Stimulated activated CD4-positive, alpha-beta T cell treated with anti-CD3 and anti-CD28 coated beads, Interleukin-15, amount 100 ng/mL, for 1 hour (primary cell): ENCODE measurements at places on chromosomes 3 and 15.

DNA sequence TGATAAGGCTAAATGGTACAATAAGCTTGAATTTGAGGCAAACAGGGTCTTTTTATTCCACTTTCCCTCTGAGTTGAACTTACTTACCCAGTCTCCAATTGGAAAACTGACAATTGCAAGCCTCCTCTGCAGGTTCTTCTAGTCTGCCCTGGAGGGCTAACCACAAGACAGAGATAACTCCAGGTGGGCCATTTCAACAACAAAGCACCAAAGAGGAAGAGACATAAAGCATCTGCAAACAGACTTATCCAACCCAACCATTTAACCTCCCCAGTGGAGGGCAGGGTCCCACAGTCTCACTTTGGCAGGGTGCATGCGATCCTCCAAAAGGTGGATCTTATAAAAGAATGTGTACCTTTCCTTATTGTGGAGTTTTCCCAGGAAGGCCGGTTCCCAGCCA lies 525.8 kb downstream of the DIPK2A start:
- no peak for DNase-seq

- no peak for DNase-seq
Observed at GRCh38 chr3:4985330-4986174, 6.3 kb downstream of the BHLHE40 start.

GRCh38 chr15:92885224-92886041 lies 14.7 kb upstream of the CHD2 start:
- no peak for DNase-seq

DNA sequence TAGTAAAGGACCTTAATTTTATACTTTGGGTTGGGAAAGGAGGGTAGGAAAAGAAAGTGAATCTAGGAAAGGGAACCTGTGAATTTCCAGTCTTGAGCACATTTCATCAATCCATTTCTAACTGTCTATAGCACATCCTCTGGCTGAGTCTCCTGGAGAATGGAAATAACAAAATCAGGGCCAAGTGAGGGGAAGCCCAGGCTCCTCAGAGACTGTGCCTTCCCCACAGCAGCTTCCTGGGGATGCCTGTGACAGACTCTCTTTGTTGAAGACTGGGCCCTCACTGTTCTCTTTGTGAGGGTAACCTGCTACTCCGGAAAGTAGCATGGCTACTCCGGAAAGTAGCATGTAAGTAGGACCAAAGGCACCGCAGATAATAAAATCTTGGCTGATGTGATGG lies 22.6 kb upstream of the CSPG5 start:
- DNase-seq, result no peak

DNA sequence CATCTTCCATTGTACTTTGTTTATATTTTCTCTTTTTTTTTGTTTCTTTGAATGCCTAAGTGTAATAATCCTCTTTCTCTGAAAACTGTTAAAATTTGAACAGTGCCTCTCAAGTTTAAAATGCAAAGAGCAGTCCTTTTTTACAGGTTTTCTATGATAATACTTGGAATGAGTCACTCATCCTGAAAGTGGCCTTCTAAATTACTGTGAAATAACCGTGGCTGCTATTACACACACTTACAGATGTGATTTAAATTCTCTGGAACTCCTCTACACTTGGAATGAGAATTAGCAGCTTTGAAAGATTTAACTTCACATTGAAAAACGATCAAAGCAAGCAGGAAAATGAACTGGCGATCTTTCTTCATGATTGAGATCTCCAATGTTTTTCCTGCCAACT lies 105.9 kb downstream of the ROBO1 start:
- DNase-seq, result no peak

DNA sequence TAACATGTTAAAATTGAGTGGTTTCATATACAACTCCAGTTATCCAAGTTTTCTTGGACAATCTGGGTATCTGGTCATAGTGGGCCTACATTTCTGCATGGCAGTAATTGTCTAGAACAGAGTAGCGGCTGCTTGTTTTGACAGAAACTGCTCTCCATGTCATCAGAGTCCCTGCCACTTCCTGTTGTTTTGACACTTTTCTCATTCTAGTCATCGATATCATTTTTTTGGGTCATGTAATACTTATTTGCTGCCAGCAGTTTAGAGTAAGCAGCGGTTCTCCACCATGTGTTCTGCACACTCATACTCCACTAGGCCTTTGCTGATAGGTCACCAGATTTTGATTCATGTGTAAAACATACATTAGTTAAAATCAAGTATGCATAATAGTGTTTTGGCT lies 81.5 kb downstream of the SLC25A26 start:
- DNase-seq, result no peak

- DNase-seq, result no peak
Observed at GRCh38 chr3:149273096-149273751, 51.6 kb upstream of the CP start.

GRCh38 chr15:101528108-101528916 lies 38.8 kb upstream of the PCSK6 start:
- DNase-seq, result no peak

DNA sequence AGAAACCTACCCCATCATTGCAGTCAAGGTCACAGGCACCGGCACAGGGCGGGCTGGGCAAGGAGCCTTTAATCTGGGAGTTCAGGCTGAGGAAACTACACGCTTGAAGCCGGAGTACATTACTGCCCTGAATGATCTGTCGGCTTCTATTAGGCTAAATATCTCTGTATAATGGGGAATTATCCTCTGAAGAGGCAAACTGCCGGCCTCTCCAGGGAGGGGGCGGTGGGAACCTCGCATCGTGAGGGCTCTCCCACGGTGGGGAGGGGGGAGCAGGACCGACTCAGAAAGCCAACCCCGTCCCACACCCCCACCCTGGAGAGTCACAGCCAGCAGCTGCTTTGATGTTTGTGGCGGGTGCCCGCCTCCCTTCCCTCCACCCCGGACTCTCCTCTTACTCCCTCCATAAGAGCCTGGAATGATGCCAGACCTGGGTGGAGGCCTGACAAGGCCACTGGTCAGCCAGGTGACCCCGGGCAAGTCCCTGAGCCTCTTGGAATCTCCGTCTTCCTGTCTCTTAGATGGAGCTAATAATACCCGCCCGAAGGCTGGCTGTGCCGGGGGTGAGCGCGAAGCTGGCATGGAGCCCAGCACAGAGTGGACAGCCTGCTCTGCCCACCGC lies 63.4 kb upstream of the LINGO1 start:
- no peak for DNase-seq

- no peak for DNase-seq
Observed at GRCh38 chr3:115855911-115856310, 232.6 kb downstream of the GAP43 start.

DNA sequence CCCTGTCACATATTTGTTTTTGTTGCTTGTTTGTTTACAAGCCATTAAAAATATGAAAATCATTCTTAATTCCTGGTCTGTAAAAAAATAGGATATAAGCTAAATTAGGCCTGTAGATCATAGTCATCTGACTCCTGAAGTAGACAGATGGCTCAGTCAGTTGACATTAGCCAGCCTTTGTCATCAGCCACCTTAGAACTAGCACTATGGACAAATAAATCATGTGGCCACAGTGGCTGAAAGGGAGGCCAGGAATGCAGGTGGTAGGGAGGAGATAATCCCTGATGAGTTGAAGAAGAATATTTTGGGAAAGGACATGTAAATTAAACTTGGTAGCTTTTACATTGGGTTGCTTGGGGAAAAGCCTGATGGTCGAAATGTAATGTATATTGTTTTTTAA lies 1544.9 kb downstream of the SI start:
- DNase-seq, result no peak

DNA sequence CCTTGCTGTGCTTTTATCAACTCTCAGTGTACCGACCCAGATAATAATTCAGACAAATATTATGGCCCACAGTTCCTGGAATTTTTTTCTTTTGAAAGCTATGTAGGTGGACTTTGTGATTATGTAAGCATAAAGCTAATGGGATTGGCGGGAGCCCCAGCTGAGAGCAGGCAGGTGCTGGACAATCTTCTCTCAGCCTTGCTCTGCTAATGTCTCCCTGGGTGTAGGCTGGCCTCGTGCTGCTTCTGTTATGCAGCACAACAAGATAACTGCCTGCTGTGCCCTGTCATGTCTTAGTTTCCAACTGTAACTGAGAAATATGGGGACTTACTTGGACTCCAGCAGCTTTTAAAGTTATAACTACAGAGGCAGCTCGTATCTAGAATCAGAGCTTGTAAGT lies 415.0 kb downstream of the PDCD6IP start:
- no peak for DNase-seq

DNA sequence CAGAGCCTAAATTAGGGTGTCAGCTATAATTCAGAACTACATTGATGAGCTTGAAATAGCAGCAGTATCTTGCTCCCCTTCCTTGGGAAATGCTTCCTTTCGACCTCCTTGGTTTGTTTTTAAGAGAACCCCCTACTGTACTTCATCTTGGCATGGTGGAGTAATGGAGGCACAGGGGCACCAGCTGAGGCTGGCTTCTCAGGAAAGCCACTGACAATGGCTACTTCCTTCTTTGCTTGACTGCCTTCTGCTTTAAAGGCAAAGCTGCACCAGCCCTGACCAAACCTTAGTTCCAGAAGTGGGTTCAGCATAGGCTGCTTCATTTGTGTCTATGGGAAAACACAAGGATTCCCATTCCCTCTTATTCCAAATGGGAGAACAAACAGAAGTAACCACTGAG lies 1.5 kb upstream of the FBXL22 start:
- DNase-seq, result no peak

- no peak for DNase-seq
Observed at GRCh38 chr3:16675805-16676204, 70.6 kb upstream of the DAZL start.

- no peak for DNase-seq
Observed at GRCh38 chr3:186532598-186533072, 11.5 kb downstream of the CRYGS start.

- DNase-seq, result no peak
Observed at GRCh38 chr15:25770618-25771337, 92.3 kb downstream of the ATP10A start.

DNA sequence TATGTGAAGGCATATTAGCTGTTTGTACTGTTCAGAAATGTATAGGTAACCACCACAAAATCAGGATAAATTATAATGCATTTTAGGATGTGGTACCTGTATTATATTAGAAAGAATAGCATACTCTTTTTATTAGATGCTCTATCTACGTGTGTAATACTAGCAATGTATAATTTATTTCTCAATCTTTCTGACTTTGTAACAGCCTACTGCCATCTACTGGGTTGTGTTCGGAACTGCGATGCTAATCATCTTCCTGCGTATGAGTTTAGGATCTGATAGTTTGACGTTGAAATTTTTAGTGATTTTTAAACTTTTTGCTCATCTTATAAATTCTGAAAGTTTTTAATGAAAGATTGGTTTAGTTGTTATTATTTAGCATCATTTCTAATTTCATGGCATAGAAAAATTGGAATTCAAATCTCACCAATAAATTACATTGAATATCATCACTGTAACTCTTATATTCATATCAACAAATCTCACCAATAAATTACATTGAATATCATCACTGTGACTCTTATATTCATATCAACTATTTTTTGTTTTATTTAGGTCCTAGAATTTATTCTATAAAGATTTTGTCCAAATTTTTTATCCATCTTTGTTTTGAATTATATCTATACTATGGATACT lies 322.7 kb upstream of the ZNF717 start:
- no peak for DNase-seq

- DNase-seq, result no peak
Observed at GRCh38 chr3:134180761-134181160, 69.9 kb downstream of the RYK start.

GRCh38 chr15:83871808-83872559 lies 218.1 kb downstream of the ADAMTSL3 start:
- no peak for DNase-seq

- no peak for DNase-seq
Observed at GRCh38 chr15:60661080-60661645, 182.2 kb upstream of the ICE2 start.

- DNase-seq, result no peak
Observed at GRCh38 chr15:90576711-90577389, 47.1 kb downstream of the CRTC3 start.

- no peak for DNase-seq
Observed at GRCh38 chr3:187951452-187952190, 202.3 kb upstream of the LPP start.

DNA sequence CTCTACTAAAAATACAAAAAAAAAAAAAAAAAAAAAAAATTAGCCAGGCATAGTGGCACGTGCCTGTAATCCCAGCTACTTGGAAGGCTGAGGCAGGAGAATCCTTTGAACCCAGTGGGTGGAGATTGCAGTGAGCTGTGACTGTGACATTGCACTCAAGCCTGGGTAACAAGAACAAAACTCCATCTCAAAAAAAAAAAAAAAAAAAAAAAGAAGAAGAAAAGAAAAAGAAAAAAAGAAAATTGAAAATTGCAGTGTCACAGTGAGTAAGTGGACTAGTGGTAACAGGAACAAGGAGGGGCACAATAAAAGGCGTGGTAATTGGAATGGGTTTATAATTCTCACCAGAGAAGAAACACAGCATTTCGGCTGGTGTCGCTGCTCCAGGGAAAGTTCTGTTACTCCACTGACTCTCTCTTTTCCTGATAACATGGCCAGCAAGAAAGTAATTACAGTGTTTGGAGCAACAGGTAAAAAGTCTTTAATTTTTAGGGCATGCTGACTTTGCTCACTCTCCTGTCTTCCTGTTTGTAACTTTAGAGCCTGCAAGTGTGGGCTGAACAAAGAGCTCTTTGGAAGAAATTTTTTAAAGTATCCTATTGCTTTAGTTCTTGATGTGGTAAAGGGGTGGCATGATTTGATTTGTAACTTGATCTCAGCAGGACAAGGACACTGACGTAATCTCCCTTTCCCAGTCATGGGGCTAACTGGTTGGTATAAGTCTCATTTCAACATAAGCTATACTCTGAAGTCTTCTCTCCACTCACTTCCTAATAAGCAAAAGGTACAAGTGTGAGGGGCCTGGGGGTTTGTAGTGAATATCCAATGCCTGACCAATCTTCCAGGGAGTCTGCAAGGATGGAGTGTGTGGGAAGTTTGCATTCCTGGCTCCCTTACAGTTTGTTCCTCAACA lies 22.1 kb upstream of the TRA2B start:
- DNase-seq, result no peak

DNA sequence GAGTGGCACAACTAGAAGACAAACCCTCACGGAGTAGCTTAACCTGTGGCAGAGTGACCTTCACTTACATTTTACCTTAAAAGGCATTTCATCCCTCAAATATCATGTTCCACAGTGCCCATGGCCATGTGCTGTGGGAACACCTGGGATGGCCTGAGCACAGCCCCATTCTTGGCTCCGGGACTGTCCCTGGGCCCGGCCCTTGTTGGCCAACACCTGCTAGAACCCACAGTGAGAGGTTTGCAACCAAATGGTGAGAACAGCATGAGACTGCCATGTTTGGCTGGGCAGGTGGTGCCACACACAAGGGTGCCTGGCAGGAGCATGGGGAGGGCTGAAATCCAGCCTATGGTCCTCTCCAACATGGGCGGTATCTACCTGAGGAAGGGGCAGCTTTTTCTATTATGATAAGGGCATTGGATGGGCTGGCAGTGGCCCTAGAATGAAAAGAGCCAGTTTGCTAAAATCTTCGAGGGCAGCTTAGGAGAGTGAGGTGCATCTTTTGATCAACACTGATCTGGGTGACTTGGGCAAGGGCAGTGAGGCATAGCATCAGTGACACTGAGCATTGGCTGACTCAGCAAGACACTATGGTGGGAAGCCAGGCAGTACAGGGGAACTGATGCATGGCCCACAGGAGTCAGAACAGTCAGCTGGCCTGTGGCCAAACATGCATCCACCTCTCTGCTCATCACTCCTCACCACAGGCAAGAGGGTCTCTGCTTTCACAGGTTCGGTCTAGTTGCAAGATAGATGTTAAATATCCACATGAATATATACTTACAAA lies 53.9 kb downstream of the SYNM start:
- no peak for DNase-seq
